ENCODE measurements at places on chromosomes 1 and 21. TPM values are rescaled to one million over a fixed set of nuclear protein-coding genes. Genes with fewer than 3 reads are reported as not detected.

GRCh38 chr1:39158327-39159086 is 46.0 kb upstream of the MACF1 start:
- no peak for DNase-seq

SLC6A17 gene
- not detected for total RNA-seq

DNA sequence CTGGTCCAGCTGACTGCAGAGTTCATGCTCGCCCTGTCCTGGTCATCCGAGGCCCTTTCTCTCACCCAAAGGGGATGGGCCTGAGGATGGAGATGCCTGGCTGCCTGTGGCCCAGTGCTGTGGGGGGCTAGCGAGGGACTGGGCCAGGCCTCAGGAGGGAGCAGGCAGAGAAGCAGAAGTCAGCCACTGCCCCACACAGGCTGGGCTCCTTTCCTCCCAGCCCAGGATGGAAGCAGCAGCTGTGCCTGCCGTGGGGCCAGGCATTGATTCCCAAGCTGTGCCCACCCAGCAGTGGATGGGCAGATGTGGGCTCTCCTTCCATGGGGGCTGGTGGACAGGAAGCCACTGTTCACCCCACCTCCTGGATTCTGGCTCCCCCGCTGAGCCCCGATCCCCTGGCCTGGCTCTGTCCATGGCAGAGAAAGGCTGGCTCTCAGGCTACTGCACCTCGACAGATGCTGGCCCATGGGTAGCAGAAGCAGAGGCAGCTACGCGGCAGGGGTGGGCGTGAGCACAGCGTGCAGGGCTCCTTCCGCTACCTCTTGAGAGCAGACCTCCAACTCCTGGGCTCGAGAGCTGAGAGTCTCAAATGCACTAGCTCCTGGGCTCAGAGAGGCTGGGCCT is 24.6 kb downstream of the RUNX3 start:
- DNase-seq = no peak

DNA sequence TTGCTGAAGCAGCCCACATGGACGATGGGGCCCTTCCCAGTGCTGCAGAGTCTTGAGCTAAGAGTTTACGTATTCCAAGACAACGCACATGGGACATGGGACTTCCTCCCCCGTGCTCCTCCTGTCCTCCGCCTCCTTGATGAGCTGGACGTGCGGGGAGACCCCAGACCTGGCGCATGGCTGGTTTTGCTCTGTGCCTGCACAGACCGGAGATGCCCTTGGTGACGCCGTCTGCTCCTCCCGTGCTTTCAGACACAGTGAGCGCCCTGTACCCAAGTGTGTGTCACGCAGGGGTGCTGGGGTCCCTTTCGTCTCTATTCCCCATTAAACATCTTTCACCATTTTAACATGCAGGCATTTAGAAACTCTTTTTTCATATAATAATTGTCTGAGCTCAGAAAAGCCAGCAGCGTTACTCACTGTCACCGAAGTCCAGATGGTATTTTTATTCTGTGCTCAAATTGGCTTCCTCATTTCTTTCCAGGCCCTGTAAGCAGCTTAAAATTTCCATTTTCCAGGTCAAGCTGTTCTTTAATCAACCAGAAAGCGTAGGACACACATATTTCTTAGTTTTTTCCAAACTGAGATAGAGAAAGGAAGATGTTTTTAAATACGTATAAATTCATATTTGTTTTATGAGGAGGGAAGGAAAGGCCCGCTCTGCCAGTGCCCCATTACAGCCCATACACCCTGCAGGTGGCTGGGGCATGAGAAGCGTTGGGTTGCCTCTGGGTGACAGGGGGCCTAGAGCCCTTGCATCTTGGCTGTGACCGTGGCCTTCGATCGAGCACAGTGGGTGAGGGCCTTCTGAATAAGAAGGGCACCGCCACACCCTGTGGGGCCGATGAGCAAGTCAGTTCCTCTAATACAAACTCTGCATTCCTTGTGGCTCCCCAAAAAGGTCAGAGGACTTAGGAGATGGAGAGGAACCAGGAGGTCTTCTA is 17.9 kb upstream of the ZBTB21 start:
- DNase-seq = no peak

DNA sequence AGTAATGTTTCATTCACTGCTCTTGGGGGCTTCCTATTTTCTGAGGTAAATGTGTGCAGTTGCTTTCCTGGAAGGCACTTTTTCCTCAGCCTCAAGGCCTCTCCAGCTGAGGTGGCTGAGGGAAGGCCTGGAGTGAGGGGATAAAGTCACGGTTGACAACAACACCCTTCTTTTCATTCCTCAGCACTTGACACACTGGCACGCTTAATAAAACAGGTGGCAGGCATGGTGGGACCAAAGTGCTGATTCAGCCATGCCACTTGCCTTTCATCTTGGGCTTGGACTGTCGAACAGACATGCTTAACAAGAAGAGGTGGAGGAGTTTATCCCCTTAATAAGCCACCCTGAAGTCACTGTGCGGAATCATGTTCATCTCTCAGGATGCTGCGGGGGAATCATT is 23.6 kb upstream of the GRHL3 start:
- DNase-seq = no peak

DNA sequence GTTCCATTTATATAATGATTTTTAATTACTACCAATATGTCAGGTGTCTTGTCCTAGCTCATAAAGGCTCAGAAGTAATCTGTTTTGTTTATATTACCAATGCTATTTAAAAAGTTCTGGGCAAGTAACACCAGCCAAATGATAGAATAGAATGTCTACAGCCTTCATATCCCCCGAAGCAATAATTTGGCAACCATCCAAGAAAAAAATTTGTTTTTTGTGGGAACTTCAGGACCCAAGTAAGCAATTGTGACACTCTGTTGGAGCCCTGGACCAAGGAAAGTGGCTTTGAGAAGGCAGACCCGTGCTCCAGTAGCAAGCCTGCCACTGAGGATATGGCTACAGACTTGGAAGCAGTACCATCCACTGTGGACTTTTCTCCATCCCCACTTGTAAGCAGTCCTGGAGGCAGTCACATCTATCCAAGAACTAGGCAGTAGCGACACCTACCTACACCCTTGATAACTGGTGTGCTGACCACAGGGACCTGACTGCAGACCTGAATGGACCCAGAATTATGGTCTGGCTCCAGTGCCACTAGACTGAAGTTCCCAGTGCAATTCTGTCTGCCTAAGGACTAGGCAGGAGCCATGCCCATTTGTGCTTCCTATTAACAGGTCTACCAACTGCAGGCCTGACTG is 870.7 kb upstream of the ADGRL2 start:
- DNase-seq = no peak

DNA sequence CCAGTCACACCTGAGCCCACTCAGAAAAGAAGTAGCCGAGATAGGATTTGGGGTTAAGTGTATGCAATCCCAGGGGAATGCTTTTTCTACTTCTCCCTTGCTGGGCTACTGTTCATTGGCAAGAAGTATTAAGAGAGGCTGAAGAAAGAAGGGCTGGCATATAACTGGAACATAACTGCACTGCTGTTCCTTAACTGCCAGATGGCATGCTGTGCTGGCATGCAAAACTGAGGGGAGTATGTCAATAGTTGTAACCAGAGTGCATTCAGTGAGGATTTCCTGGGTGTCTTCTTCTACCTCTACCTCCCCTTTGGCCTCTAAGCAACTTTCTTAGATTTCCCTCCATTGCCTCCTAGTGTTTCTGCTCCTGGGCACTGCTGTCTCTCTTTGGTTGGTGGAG is 66.4 kb downstream of the TNR start:
- no peak for DNase-seq
